ENCODE measurements at places on chromosomes 1 and 21. TPM values are rescaled to one million over a fixed set of nuclear protein-coding genes. Genes with fewer than 3 reads are reported as not detected.

The ERICH3 gene
- total RNA-seq = not detected

The NBPF4 gene
- not detected for total RNA-seq

The C1orf105 gene
- not detected for total RNA-seq

The PRAMEF25 gene
- not detected for total RNA-seq

DNA sequence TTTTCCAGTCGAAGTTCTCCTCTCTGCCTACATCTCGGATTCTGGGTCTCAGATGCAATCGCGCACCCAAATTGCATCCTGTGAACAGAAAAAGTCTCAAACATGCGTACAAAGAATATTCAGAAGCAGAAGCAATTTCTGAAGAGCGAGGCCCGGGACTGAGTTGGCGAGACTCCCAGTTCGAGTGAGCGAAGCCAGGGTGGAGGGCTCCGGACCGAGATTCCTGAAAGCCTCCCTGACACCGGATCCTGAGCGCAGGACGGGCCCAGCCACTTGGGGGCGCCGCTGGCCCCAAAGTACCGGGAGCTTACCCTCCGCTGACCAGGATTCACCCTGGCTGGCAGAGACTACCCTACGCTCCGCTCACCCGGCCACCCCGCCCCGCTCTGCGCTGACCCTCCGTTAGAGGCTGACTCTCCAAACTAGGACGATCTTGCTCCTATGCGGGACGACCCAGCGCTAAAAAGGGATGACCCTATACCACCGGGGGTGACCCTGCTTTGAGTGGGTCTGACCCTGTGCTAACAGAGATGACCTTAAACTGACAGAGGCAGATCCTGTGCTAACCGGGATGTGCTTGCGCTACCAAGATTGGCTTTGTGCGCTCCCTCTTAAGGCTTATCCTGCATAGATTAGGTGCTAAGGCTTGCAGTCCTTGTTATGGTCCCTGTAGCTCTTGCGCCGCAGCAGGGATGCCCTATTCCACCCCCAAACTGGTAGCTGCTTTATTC, 12.1 kb downstream of the FOXD2 start:
- DNase-seq = no peak

DNA sequence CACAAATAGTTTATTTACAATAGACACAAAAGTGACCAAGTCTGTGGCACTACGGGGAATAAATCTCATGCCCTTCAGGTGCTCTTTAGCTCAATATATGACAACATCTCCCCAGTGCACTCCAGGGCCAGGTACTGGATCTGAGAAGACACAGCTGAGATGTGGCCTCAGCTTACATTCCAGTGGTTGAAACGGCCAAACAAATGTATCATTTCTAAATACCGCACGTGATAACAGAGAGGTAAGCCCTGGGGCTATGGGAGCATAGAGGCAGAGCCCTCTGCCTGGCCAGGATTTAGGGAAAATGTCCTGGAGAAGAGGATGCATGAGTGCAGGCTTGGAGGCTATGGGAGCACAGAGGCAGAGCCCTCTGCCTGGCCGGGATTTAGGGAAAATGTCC, 630.5 kb downstream of the SMYD3 start:
- no peak for DNase-seq

DNA sequence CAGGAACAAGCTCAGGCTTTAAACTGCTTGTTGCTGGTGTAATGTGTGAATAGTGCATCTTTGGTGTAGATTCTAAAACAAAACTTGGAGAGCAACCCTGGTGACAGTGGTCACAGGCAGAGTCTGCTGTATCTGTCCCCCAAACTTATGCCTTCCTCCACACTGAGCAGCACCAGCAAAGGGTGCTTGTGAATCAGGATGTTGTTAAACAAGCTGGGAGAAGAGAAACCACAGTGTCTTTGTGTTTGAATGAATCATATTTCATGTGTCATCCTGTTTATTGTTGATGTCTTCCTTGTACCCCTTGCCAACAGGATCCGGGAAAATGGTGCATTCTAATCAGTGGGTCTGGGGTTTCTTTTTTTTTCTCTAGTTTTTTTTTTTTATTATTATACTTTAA, 91.9 kb upstream of the COG2 start:
- peak; percentile 4 for DNase-seq

GRCh38 chr1:94014635-94015488, 105.6 kb upstream of the GCLM start:
- DNase-seq = no peak

GRCh38 chr1:4362314-4363044, 291.9 kb upstream of the AJAP1 start:
- DNase-seq = no peak

- no peak for DNase-seq
These were observed 657.6 kb upstream of the CXADR start for GRCh38 chr21:16855164-16855667.

- DNase-seq = no peak
These were observed 120.4 kb upstream of the GREM2 start for GRCh38 chr1:240732390-240732789.

DNA sequence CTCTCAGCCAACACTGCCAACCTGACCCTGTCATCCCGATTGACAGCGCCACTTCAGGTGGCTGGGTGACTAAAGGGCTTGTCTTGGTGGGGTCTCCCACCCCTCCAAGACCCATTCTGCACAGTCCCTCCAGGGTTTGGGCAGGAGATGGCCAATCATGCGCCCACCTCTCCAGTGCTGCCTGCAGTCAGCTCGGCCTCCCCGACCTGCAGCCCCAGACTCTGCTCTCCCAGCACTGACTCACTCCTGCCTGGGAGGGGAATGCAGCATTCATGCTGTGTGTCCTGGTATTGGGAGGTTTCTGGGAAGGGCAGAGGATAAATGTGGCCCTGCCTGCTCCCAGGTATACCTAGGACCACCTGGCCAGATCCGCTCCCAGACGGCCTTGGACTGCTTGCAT, 9.7 kb downstream of the TMEM81 start:
- no peak for DNase-seq

GRCh38 chr1:39819091-39819812, 30.6 kb upstream of the BMP8B start:
- no peak for DNase-seq

DNA sequence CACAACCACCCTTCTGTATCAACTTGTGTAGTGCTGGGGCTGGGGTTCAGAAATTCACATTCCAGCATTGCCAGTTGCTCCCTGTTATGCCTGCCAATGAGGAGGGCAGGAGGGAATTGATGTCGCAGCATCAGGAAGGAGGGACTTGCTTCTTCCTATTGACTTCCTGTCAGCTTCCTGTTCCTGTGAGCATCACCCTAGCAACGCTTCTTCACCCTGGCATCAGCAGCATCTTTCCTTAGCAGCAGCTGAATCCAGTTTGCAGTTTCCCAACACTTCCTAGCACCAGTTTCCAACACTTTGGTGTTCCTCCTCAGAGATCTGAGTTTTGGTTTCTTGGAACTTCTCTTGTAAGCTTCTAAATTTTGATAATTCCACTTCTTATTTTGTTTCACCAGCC, 8.9 kb upstream of the TRIM62 start:
- no peak for DNase-seq

DNA sequence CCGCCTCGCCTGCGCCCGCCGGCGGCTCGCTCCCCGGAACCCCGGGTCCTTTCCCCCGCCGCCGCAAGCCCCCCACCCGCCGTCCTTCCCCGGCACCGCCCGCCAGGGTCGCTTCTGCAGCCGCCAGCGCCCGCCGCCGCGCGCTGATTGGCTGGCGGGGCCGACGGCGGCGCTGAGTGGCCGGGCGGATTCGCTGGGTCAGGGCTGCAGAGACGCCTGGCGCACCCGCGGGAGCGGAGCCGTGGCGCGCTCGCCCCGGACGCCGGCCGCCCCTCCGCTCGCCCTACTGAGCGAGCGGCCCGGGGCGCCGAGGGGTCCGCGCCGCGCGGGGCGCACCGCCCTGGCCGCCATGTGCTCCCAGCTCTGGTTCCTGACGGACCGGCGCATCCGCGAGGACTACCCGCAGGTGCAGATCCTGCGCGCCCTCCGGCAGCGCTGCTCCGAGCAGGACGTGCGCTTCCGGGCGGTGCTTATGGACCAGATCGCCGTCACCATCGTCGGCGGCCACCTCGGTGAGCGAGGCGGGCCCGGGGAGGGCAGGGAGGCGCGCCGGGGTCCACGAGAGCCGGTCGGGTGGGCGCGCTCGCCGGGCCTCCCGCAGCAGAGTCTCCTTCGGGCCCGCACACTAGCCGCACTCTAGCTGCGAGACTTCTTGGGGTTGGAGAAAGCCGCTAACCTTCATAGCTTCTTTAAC, at the start of gene RIMKLA:
TSS of gene RIMKLA (plus strand) at position 207 of the 694 bp plus-strand sequence. CDS start at position 350, 143 bp downstream.
- DNase-seq = peak; percentile 68

DNA sequence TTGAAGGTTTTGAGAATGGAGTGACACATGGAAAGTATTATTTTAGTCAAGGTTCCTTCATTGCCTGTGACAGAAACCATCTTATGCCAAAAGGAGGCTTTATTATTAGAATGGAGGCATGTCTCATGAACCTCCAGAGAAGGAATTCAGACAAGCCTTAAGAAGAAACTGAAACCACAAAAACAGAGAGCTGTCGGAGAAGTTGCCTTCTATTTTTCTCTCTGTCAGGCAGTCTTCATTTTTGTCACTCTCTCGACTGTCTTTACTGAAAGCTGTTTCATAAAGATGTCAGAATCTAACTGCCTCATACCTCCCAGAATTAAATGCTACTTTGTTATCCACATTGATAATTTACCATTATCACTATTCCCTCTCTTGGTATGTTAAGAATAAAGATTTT, 434.7 kb upstream of the ADGRL4 start:
- no peak for DNase-seq

- no peak for DNase-seq
These were observed 90.4 kb downstream of the BACH1 start for GRCh38 chr21:29389136-29389535.

All from activated T-cell treated with anti-CD3 and anti-CD28 coated beads, Interleukin-2, amount 50 U/mL, for 72 hours (primary cell).